ENCODE measurements at places on chromosomes 6 and 20. TPM values are rescaled to one million over a fixed set of nuclear protein-coding genes. Genes with fewer than 3 reads are reported as not detected.

Gene ISM1
- 0.87 TPM for total RNA-seq

Gene HSPA1L
- 1.7 TPM for total RNA-seq

Gene BMP6
- total RNA-seq = not detected

Gene TSHZ2
- total RNA-seq = 26.1 TPM

Gene PHACTR3
- not detected for total RNA-seq

Gene STX11
- 16.1 TPM for total RNA-seq

Gene YWHAB
- total RNA-seq = 167 TPM

Gene FAM217A
- not detected for total RNA-seq

Gene LST1
- total RNA-seq = 10.3 TPM

Gene MMP24
- total RNA-seq = not detected

Gene SLC35D3
- total RNA-seq = not detected

Gene CALHM4
- total RNA-seq = not detected

Gene C6orf163
- total RNA-seq = 1.4 TPM

Gene SYCP2L
- total RNA-seq = 0.36 TPM

Gene CASP8AP2
- 17.3 TPM for total RNA-seq

Gene SLC22A3
- total RNA-seq = not detected

Gene TUBB
- total RNA-seq = 78.4 TPM

Gene GINS1
- total RNA-seq = 0.17 TPM

- DNase-seq = no peak
Measured at GRCh38 chr6:105839266-105839665, 246.9 kb upstream of the PRDM1 start.

- DNase-seq = no peak
Measured at GRCh38 chr20:9886227-9886626, 47.4 kb upstream of the PAK5 start.

DNA sequence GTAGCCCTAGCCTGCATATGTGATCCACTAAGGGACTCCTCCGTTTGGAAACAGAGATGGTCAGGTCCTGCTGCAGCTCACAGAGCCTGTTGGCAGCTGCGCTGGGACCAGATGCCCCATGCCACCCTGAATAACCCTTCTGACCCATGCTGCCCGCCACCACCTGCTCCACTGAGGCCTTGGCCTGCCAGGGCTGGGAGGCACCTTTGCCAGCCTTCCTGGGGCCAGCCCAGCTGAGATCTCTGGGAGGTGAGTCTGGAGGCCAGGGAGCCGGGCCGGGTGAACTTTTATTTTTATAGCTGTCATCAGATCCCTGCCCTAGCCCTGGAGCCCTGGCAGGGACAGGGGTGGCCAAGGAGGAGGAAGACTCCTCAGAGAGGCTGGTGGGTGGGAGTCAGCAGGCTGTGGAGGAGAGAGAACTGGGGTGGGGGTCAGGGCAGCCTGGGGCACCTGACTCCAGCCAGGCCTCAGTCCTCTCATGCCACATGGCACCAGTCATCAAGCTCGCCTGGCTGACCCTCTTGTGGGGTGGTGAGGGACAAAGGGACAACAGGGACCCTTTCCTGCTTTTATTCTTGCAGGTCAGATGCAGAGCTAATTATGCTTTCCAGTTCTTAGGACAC is 10.0 kb downstream of the CEBPB start:
- no peak for DNase-seq

DNA sequence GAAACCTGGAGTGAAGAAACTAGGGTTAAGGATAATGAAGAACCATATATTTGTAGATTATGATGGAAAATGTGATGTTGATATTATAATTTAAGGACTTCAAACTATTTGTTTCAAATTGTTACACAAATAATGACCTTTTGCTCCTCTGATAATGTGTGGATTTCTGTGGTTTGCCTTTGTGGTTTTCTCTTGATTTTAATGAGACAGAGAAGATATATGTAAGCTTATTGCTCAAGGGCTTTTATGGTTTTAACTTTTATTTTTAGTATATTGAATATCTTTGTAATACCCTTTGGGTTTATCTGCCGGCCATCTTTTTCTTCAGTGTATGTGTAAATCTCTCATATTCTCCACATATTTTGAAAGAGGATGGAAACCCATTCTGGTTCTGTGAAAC is 362.3 kb downstream of the RIMS1 start:
- DNase-seq = no peak

DNA sequence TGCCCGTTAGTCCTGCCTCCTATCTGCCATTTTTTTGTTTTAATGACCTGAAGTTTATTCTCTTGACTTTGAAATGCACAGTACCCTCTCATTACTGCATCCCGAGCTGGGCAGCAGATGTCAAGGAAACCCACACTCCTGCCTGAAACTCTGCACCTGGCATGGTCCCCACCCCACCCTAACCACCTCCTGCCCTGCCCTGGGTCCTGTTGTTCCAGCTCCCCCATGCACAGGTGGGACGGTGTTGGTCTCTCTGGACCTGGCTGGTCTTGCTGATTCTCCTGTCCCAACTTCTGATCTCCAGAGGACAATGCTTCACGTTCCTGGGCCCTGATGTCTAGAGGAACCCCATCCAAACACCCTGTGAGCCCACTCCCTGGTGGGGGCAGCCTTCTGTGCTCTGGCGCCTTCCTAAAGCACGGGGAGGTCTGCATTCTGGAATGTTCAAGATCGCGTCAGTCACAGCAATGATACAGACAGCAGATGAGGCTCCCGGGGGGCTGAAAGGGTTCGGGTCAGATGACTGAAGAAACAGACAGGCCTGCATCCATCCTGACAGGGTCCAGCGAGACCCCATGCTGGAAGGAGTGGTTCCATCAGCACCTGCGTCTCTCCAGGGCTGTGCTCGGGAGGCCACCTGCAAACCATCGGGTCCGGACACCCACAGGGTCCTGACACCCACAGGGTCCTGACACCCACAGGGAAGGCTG is 73.6 kb downstream of the ERMARD start:
- no peak for DNase-seq

- DNase-seq = no peak
Measured at GRCh38 chr6:319177-320131, 27.2 kb downstream of the DUSP22 start.

- no peak for DNase-seq
Measured at GRCh38 chr6:121851056-121851455, 415.6 kb downstream of the GJA1 start.

DNA sequence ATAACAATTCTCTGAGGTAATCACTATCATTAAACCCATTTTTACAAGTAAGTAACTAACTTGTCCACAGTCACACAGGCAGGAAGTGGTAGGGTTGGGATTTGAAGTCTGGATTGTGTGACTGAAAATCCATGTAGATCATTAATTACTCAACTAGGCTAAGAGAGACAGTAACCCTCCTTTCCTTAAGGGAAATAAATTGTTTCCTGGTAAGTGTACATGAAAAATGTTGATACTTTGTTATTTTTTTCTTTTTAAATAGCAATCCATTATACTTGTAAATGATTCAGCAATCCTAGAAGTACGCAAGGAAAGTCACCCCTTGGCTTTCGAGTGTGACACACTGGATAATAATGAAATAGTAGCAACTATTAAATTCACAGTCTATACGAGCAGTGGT is 11.6 kb downstream of the SPACA1 start:
- no peak for DNase-seq

DNA sequence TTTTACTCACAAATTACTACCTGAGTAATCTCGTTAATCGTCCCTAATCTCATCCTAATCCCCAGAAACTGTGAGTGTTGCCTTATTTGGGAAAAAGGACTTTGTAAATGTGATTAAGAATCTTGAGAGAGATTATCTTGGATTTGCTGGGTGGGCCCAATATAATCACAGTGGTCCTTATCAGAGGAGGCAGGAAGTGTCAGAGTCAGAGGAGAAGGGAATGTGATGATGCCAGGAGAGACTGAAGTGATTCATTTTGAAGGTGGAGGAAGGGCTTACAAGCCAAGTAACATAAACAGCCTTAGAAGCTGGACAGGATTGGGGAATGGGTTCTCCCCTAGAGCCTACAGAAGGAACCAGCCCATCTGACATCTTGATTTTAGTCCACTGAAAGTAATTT is 16.7 kb downstream of the RPP21 start:
- DNase-seq = no peak

DNA sequence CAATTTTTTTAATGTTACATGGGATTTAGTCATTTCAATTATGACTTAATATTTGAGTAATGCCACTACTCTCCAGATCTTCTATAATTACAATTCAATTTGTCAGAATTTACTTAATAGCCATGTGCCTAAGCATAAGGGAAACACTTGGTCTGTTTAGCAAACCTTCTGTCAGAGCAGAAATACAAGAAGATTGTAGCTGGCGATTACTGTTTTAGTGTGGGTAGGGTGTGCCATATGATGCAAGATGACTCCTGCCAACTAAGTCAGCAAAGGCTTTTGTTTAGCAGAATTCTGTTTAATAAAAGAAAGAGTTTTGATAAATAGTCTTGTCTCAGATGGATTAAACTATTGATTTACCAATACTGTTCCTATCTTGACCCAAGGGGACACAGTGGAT is 455.4 kb downstream of the RNF144B start:
- DNase-seq = no peak

DNA sequence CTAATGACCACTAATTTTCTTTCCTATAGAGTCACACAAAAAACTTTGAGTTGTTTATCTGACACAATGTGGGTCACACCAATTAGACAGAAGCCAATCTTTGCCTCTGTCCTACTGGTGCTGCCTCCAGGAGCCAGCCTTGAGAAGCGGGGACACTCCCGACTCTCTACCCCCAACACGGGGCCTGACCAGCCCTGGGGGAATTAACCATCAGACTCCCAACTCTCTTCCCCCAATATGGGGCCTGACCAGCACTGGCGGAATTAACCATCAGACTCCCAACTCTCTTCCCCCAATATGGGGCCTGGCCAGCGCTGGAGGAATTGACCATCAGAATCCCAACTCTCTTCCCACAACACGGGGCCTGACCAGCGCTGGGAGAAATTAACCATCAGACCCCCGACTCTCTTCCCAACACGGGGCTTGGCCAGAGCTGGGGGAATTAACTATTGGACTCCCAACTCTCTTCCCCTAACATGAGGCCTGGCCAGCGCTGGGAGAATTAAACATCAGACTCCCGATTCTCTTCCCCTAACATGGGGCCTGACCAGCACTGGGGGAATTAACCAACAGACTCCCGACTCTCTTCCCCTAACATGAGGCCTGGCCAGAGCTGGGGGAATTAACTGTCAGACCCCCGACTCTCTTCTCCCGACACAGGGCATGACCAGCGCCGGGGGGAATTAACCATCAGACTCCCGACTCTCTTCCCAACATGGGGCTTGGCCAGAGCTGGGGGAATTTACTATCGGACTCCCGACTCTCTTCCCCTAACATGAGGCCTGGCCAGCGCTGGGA is 12.5 kb downstream of the CST7 start:
- no peak for DNase-seq

GRCh38 chr6:42782689-42783176 is 881 bp downstream of the BICRAL start:
- DNase-seq = peak; percentile 77

DNA sequence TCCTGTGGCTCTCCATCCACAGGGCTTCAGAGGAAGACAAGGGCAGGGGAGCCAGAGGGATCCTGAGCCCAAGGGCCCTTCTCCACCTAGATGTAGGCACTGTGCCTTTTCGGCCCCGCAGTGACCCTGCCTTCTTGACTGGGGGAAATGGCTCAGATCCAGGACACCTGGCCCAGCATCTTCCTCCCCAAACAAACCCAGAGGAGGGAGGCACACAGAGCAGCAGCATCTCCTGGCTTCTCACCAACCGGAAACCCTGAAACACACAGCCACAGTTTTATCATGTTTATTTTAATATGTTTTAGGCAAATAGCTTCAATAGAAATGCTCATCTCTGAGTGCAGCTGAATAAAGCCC is 84.5 kb upstream of the LRFN2 start:
- DNase-seq = no peak

DNA sequence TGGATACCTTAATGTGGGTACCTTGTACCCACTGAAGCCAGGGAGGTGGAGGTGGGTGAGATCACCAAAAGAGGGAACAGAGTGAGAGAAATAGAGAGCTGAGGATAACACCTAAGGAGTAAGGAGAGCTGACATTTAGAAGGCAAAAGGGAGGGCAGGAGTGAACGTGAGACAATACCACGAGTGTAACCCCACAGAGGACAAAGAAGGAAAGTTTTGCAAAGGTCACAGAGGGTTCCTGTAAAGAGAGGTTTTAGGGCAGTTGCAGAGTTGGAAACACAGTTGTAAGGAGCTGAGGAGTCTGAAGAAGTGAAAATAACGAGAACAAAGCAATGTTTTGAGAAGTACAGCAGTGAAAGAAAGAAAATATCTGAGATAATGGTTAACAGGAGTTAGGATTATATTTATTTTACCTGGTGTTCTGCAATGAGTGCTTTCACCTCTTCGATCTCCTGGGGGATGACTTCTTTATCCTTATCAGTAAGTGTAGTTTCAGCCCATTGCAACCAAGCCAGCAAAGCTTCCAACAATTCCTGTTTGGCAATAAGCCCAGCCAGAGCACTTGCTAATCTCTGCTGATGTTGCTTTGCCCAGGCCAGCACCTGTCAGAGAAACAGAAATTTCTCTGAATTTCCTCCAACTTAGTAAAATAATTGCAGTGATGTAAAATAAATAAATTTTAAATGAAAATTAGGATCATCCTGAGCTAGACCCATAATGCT is 166.8 kb downstream of the DST start:
- no peak for DNase-seq

DNA sequence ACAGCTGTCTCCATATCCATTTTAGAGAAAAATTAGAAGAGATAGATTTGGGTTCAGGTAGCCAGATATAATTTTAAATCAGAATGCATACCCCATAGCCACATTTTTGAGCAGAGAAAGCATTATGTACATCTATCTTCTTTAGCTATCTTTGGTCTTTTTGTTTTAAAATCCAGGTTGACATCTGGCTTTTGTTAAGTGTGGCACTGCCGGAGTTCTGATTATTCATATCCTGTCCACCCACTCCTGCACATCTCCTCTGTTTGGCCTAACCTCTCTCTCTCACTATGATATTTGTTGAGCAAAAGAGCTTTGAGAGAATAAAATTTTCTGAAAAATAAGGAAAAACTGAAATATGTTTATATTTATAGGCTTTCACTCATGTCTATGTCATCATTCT is 189.7 kb downstream of the PACRG start:
- no peak for DNase-seq

- DNase-seq = no peak
Measured at GRCh38 chr6:105192707-105193465, 13.1 kb upstream of the POPDC3 start.

GRCh38 chr6:46097366-46097765 is 32.4 kb upstream of the ENPP4 start:
- DNase-seq = no peak

GRCh38 chr6:156185113-156185512 is 592.1 kb upstream of the ARID1B start:
- DNase-seq = no peak

GRCh38 chr6:123226398-123226797 is 230.4 kb downstream of the CLVS2 start:
- DNase-seq = no peak

- DNase-seq = no peak
Measured at GRCh38 chr6:24223115-24223919, 97.3 kb downstream of the NRSN1 start.

- no peak for DNase-seq
Measured at GRCh38 chr6:138847884-138848283, 52.0 kb downstream of the ECT2L start.

DNA sequence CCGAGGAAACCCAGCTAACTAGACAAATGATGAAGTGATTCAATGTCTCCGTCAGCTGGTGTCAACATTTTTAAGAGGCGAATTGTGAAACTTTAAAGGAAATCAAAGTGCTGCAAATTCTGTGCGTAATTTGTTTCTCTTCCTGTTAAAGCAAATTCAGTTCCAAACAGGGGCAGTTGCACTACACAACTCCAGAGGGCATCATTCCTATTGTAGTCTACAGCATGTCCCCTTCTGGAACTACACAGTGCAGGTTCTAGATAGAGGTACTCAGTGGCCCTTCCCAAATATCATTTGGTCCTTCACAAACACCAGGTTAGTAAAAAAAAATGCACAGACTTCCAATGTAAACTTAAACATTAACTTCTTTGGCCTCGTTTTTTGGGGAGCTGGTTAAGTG is 38.3 kb upstream of the SMLR1 start:
- no peak for DNase-seq

All from CD4-positive, alpha-beta T cell (primary cell).